ENCODE measurements at places on chromosomes 7 and 10.

- DNase-seq = no peak
Measured at GRCh38 chr10:63208986-63209385, 75.9 kb downstream of the NRBF2 start.

- DNase-seq = no peak
Measured at GRCh38 chr10:99913831-99914235, 95.9 kb downstream of the DNMBP start.

DNA sequence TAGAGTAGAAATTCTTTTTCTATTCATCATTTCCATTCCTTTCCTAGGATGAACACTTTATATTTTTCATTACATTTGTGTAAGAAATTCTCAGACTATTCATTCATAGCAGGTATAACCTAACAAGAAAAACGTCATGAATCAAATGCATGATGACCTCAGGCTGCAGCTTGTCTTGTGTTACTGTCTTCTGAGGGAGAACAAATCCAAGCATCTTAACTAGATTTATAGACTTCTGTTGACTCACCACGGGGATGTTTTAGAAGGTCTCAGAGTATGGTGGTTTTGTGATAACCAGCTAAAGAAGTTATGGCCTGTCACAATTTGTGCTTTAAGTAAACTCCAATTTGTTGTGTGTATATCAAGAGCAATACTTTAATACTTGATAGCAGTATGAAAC, 102.7 kb downstream of the ANKRD7 start:
- DNase-seq = no peak

DNA sequence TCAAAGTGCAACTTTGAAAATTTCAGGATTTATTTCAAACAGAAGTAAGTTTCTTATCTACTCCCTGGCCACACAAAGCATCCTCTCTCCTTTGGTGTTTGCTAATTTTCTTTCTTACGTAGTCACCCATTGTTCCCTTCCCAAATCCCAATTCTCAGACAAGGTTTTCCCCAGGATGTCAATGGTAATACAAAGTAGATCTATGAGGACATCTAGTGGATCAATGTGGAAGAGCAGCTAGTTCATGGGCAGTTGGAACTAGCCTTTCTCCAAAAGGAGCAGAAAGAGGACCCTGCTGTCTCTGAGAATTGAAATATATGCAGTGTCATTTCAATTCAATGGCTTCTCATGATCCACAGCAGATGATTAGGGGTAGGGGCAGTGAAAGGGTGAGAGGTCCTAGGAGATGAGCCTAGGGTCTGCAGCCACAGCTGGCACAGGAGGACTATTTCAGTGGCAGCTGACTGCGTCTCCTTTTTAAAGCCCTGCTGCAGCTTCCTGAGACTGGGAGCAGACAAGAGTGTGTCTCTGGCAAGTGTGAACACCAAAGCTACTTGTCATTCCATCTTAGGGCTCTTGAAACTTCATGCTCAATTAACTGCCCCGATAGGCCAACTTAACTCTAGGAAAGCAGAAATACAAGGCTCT, 632.6 kb downstream of the KCNMA1 start:
- DNase-seq = peak; percentile 54

DNA sequence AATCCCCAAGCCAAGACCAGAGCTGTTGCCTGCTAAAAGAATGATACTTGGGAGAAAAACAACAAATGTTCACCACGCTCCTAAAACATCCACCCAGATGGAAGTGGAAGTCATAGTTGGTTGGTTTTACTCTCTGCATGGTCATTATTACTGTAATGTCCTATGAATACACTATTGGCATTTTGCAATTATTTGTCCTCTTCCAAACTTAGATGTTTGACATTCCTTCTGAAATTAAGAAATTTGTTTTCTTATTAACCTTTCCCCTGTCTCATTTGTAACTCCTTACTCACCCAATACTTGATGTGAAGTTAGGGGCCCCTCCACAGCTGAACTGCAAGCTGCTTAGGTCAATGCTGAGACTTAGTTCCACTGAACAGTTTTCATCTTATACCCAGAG, 383.3 kb downstream of the INHBA start:
- DNase-seq = no peak

GRCh38 chr7:148487912-148488311, 102.7 kb upstream of the C7orf33 start:
- DNase-seq = no peak

DNA sequence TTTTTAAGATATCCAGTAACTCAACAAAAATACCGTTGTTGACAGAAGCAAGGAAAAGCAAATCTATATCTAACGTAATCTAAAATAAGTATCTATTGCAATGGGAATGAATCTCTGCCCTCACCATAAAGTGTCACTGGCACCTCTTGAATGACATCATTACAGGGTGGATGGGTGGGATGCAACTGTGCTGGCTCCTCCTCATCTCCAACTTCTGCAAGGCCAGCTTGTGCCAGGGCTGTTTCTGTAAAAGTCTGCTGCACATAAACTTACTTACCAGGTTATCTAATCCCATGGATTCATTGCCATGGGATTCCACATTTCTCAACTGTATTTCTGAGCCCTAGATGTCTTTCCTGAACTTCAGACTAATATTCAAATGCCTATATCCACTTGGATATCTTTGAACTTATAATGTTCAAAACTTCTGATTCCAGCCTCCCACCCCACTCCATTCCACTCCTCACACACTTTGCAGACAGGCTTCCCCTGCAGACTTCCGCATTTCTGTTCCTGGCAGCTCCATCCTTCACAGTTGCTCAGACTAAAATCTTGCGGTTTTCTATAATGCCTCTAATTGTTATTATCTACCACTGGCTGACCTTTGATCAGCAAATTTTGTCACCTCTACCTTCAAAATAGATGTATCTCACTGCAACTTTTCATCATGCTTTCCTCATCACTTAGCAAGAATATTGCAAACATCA, 10.7 kb downstream of the FGL2 start:
- DNase-seq = no peak

DNA sequence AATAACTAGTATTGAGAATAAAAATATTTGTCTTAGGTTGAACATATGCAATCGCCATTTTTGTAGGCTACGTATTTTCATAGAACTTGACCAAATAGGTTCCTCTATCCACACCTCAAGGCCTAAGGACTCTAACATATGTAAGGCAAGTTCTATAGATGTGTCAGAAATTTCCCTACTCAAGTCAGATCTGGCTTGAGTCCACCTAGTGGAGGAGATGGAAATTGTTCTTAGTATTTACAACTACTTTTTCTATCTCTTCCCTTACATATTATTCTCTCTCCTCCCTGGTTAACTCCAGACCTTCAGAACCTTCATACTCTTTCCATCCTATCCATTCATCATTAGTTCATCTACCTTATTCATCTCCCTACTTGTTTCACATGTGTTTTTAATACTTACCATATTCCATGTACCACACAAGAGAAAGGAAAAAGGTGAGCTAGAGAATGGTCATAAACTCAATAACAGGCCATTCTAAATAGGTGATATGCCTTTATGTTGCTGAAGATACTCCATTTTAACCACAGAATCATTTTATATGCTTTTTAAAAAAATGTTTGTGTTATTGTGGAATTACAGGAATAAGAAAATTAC, 174.5 kb upstream of the HDAC9 start:
- peak; percentile 5 for DNase-seq

GRCh38 chr10:5445006-5445405, 32.6 kb downstream of the NET1 start:
- DNase-seq = no peak

DNA sequence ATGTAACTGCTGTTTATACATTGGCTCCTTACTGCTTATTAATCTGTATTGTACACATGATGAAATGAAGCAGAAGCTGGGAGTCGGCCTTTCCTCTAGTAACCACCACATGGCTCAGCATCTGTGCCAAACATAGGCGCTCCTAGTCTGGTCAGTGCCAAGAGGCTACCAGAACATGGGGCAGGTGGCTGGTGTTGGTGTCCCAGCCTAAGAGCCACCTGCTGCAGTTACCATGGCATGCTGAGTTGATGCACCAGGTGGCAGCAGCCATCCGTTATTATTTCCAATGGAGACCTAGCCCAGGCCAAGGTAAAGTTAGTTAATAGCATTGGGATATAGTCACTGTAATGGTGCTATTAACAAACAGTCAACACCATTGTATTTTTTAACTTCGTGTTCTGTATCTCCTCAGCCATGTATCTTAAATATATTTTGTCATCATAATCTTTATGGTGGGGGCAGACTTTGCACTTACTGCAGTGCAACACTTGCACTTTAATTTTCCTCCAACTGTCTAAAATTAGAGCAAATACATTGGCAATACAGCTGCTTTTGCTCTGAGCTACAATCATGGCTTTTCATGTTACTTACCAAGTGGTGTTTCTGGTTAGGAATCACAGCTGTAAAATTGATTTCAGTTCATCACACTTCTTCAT, 33.1 kb downstream of the HBP1 start:
- no peak for DNase-seq

DNA sequence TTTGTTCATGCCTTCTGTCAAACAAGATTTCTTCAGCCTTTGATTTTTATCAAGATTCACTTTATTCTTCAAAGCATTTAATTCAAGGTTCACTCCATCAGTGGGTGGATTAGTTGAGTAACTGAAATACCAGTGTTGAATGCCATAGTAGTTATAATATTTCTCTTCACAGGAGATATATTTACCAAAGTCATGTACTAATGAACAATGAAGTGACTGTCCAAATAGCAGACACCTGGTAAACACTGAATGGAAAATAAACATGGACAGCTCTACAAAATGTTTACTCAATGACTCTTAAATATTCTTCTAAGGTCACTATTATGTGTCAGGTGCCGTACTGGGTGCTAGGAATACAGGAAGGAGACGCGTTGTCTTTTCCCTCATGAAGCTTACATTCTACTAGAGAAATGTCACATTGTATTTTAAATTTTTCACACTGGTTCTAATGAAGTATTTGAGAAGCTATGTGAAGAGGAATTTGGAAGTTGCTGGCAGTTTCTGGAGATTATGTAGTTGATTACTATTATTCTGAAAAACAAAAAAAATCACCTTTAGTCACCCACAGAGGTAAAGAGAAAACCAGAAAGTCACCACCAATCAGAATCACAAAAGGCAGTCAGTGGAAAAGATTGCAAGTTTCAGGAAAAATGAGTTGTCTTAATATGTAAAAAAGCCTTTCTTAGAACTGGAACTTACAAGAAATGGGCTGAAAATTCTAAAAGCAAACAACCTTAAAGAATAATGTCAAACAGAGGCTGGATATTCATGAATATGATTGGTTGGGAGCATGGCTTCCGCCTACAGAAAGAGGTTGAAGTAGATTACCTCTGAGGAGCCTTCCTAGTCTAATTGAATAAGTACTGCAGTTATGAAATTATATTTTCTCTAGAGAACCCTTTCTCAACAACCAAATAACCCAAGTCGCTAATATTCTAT, 84.5 kb downstream of the RTKN2 start:
- no peak for DNase-seq

GRCh38 chr7:36617408-36617807, 106.9 kb downstream of the AOAH start:
- DNase-seq = no peak

- no peak for DNase-seq
Measured at GRCh38 chr7:155846936-155847335, 34.7 kb upstream of the SHH start.

- DNase-seq = peak; percentile 34
Measured at GRCh38 chr7:142385491-142386340, 127.9 kb upstream of the PRSS58 start.

DNA sequence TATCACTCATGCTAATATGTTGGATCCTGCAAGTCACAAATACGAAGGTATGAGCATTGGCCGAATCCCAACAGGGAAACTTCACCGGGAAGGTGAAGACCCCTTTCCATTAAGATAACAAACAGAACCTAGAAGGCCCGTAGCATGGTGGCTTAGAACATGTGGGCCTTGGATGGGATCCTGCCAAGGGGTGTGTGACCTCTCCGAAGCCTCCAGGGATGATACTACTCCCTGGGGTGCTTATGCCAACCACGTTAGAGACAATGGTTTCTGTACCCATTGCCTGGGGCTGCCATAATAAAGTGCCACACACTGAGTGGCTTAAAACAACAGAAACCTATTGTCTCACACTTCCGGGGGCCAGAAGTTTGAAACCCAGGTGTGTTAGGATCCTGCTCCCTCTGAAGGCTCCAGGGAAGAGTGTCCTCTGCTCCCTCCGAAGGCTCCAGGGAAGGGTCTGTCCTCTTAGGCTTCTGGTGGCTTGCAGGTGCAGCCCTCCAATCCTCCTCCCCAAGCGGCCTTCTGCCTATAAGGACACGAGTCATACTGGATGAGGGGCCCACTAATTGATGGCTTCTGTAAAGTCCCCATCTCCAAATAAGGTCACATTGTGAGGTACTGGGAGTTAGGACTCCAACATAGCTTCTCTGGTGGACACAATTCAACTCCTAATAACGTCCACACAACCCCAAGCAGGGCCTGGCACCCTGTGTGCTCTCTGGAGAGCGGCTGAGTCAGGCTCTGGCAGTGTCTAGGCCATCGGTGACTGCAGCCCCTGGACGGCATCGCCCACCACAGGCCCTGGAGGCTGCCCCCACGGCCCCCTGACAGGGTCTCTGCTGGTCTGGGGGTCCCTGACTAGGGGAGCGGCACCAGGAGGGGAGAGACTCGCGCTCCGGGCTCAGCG, 992 bp upstream of the MGMT start:
- no peak for DNase-seq

DNA sequence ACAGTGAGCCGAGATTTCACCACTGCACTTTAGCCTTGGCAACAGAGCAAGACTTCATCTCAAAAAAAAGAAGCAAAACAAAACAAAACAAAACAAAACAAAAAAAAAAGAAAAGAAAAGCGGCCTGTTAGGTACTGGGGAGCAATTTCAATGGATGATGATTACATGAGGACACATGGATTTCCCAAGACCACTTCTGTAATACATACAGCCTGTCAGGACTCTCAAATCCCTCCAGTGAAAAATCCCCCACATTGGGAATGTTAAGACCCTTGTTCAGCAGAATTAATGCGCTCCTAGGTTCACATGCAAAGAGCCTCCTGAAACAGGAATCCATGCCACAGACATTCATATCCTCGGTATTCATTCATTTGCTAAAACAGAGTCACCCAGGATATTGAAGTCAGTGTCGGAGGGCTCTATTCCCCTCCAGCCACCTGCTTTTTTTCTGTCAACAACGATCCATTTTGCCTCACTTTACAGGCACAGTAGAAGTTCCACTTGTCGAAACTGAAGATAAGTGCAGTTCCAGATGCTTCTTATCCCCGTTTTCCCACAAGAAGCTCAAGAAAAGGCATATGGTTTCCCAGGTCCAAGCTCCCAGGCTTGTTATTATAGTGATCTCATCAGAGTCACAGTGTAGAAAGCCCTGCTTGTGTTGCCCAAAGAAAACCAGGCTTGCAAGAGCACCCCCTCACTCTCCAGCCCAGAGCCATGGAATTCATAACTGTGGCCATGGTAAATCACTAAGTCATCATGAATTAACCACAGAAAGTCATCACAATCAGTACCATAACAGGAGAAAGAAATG, 20.2 kb downstream of the SLC16A12 start:
- peak; percentile 95 for DNase-seq

DNA sequence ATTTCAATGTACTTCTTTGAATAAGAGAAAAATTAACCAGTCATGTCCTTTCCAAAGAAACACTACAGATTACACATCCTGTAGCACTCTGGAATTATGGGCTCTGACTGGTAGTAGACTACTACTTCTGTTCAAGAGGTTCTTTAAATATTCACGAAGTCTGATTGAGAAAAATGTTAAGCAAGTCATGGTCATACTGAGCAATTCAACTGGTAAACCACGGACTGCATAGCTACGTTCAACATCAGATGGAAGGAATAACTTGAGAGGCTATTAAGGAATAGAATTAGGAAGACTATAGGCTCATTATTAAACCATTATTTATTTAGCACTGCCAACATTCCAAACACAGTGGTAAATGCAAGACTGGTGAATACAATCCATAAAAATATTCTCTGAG, 160.8 kb downstream of the IMMP2L start:
- DNase-seq = no peak

GRCh38 chr7:101618916-101619315, 10.2 kb downstream of the MYL10 start:
- DNase-seq = no peak

All from AG09319 (cell line).